ENCODE measurements at places on chromosomes 11 and 22. TPM values are rescaled to one million over a fixed set of nuclear protein-coding genes. Genes with fewer than 3 reads are reported as not detected.

The ADAMTS8 gene
- total RNA-seq: 0.85 TPM

The BLID gene
- 0.36 TPM for total RNA-seq

The SYT13 gene
- 5.9 TPM for total RNA-seq

The ROM1 gene
- total RNA-seq: 2.0 TPM

The KDELR3 gene
- 6.0 TPM for total RNA-seq

The TOMM22 gene
- 66.6 TPM for total RNA-seq

The CREB3L1 gene
- 40.9 TPM for total RNA-seq

The FLRT1 gene
- 0.44 TPM for total RNA-seq

The OR5B17 gene
- total RNA-seq: not detected

- no peak for DNase-seq
These were observed 9.5 kb upstream of the ADA2 start for GRCh38 chr22:17228725-17229126.

DNA sequence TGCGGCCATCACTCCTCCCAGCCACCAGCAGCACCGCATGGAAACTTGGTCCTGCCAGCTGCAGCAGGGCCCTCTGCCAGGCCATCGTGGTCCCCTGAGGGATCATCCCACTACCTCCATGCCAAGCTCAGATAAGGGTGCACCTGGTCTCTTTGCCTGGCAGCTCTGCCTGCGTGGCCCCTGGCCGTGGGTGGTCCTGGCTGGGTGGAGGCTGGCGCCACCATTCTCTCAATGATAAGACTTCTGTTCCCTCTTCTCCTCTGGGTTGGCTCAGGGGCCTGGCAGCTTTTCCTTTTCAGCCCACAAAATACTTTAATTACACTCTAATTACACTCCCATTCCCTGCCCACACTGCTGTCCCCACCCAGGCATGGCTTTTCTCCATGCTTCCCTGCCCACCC is 26.8 kb upstream of the TSKU start:
- no peak for DNase-seq

DNA sequence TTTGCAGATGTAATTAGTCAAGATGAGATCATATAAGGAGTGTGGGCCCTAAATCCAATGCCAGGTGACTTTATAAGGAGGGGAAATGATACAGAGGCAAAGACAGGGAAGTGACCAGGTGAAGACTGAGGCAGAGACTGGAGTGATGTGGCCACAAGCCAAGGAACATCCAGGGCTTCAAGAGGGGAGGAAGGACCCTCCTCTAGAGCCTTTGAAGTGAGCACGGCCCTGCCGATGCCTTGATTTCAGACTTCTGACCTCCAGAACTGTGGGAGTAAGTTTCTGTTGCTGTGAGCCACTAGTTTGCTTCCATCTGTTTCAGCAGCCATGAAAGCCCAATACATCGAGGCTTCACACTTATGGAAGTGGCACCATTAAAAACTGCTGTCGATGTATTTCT is 78.7 kb downstream of the SHANK2 start:
- no peak for DNase-seq

GRCh38 chr22:30054764-30055069 is 25.5 kb upstream of the HORMAD2 start:
- no peak for DNase-seq

DNA sequence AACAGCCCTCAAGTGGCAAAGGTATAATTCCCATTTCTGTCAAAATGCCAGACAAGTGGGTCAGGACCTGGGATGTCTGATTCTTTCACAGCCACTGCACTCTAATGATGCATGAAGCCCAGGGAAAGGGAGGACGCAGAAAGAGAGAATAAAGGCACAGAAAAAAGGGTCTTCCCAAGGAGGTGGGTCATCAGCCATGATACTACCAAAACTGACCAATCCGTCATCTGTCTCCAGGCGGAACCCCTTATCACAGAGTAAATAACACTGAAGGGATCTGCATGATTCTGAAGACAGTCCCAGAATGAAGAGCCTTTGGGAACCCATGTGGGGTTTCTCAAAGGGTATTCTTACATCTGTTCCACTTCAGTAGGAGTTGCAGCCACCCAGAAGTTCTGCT is 73.8 kb upstream of the OPCML start:
- no peak for DNase-seq

GRCh38 chr11:67617243-67617953 is 10.7 kb downstream of the NDUFV1 start:
- DNase-seq: no peak

DNA sequence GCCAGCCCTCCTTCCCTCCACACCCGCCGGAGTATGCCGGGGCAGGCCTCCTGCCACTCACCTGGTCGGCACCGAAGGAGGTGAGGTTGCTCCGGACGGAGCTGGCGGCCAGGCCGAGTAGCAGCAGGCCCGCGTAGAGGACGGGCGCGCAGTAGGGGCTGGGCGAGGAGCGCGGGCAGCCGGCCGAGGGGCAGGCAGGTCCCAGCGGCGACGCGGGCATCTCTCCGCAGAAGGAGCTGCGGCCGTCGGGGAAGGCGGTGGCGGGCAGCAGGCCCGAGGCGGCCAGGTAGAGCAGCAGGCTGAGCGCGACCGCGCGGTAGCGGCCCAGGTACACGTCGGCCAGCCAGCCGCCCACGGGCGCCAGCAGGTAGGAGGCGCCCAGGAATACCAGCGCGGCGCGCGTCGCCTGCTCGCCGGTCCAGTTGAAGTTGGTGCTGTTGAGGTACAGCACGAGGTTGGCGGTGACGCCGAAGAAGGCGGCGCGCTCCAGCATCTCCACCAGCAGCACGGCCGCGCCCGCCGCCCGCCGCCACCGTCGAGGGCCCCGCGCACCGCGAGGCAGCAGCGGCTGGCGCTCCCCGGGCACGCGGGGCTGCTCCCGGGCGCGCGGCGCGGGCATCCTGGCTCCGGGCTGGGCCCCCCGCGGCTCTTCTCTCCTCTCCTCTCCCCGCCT is 907 bp downstream of the SLC15A3 start:
- DNase-seq: peak; percentile 48

DNA sequence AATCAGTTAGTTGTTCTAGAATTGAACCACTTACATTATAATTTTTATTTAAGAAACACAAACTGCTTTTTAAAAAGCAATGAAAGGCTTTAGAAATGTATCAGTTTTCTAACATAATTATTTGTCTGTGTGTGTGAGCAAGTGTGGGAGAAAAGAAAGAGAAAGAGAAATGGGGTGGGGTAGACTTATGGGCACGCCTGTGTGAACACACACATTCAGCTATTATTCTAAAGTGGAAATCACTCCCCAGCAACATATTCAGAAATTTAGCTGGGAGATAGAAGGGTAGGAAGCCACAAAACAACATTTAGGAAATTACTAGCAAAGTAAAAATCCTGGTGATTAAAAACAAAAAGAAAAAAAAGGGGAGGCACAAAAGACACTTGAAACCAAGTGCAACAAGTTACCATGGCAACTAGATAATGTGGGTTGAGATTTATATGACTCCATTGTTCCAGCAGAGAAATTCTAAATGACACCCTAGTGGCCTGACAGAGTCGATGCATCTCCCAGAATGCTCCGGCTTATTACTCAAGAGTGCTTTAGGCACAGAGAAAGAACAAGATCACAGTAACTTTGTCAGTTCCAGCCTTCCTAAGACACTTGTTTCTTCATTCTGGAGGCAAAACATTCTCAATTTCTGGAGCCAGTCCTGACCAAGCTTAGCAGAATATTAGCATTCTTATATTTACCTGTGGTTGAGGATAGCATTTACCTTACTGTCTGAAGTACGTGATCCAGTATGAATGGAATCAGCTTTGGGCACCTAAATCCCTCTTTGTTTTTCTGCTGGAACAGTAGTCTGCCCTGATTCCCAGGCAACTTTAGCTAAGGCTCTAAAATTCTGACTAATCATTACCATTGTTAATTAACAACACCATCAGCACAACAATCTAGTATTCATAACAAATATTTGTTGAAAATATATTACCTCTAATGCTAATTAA is 444.4 kb downstream of the DLG2 start:
- DNase-seq: no peak

- no peak for DNase-seq
These were observed 27.2 kb downstream of the OR2AT4 start for GRCh38 chr11:75069473-75069872.

DNA sequence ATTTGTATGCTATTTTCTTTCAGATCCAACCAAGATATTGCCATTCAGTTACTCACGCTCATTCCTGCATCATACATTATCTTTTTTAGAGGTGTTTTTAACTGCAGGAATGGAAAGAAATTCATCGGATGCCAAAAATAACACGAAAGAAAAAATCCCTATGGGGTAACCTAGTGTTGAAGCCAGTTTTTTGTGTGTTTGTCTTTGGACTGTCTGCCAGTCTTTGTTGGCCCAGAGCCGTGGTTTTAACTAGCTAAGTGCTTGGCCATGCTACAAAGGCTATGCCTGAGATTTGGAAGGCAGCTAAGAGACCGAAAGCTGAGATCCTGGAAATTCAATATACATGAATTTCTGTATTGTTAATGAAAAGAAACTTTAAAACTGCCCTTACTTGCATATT is 309.8 kb upstream of the CNTN5 start:
- no peak for DNase-seq

DNA sequence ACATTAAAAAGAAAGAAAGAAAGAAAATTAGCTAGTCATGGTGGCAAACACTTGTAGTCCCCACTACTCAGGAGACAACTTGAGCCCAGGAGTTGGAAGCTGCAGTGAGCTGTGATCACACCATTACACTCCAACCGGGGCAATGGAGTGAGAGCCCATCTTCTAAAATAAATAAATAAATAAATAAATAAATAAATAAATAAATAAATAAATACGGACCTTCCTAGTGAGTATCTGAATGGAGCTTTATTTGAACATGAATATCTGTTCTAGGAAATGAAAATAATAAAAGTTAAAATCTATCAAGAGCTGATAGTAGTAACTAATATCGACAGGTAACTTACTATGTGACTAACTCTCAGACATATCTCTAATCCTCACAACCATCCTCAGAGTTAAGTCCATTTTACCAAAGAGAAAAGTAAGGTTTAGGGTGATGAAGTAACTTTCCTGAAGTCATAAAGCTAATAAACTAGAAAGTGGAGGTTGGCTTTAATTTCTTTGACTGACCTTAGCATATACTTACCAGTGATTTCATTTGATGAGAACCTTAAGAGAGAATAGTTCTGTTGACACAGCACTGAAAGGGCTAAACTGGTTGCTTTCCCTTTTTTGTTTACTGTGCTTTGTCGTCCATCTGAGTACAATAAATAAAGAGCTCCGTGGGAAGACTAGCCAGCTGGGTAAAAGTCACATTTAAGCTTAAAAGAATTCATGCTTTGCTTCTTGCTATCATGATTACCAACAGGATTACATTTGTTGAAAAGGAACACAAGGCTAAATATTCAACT is 22.4 kb downstream of the ENTHD1 start:
- DNase-seq: no peak

- no peak for DNase-seq
These were observed 116.7 kb upstream of the NTM start for GRCh38 chr11:131253656-131254151.

- no peak for DNase-seq
These were observed 148.2 kb downstream of the SPATA19 start for GRCh38 chr11:133697161-133697560.

DNA sequence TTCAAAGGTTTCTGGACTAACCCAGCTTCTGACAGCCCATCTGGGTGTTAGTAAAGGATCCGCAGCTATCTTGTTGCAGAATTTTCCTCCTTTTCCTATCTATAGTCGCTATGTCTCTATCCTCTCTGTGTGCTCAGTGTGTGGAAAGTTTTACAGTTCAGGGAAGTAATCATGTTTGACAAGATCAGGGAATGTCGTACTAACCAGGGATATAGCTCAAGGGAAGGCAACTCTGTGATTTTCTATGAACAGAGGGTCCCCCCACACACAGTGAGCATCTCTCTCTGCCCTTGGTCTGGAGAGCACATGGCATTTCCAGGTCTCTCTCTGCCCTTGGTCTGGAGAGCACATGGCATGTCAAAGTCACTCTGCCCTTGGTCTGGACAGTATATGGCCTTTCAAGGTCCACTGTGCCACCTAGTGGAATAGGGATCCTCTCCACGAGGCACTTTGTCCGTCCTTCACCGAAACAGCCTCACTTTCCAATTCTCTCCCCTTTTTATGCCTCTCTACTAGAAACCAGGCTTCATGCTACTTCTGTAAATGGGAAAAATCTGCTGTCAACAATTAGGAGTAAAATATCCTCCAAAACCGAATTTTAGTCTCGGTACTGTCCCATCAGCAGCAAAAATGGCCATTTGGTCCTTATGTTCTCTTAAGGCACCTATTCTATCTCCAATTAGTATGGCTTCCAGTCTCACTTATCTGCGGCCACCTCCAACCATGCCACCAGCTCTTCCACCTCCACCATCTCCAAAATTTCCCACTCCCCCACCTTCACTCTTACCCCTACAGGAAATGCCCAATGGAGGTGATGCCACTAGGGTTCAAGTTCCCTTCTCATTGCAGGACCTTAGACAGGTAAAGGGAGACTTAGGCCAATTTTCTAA is 88.7 kb downstream of the IGLL5 start:
- DNase-seq: no peak

DNA sequence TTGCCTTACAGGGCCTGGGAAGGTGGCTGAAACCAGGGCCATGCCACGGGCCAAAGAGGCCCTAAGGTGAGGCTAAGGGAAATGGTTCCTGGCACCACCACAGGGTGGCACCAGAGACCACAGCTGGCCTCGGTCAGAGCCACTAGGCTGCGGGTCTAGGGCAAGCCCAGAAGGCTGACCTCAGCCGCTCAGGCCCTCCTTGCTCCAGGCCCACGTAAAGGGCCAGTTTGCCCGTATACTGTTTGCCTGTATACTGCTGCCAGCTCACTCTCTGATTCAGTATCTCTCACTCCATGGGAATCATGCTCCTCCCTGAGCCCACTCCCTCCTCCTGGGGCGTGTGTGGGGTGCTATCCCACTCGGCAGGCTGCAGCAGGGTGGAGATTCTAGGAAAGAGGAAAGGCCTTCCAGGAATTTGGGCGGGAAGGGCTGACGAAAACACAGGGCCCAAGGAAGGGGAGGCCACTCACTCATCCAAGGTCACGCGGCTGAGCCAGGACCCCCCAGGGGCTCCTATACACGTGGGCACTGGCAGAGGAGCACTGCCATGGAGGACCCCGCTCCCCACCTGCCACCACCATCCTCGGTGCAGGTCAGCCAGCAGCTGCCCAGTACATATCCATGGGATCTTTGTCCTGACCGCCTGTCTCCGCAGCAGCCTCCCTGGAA is 62.4 kb downstream of the NECTIN1 start:
- DNase-seq: peak; percentile 81

DNA sequence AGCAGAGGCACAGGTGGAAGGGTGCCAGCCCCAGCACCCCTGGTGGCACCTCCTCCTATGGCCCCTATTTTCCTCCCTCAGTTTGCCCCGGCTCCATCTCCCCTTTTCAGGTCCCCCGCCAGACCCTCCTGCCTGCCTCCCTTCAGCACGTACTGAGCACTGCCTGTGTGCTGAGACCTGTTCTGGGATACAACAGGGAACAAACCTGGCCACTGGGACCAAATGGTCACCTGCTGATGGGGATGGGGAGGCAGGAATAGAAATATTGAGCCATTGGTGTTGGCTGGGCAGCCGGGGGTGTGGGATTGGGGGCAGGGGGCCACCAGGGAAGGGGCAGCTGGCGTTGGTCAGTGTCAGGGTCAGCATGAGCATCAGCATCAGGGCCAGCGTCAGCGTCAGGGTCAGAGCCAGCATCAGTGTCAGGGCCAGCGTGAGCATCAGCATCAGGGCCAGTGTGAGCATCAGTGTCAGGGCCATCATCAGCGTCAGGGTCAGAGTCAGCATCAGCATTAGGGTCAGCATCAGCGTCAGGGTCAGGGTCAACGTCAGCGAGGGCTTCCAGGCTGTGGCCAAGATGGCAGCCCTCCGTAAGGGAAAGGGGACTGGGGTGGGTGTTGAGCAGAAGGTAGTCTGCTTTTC is 7.5 kb downstream of the ZNF74 start:
- DNase-seq: no peak

Data from left ventricle myocardium inferior (tissue), 1 donor.